ENCODE measurements at places on chromosomes 11 and 22. TPM values are rescaled to one million over a fixed set of nuclear protein-coding genes. Genes with fewer than 3 reads are reported as not detected.

- no peak for DNase-seq
- H3K36me3 ChIP-seq, result no peaks in the 10 kb centered on the region
- no peaks in the 10 kb centered on the region for H3K4me1 ChIP-seq
- 0 out of 2 replicates have a peak, but pooled peaks cover 2% of the 10 kb centered on the region for H3K27me3 ChIP-seq
Observed at GRCh38 chr11:117771197-117771596, 25.8 kb downstream of the DSCAML1 start.

DNA sequence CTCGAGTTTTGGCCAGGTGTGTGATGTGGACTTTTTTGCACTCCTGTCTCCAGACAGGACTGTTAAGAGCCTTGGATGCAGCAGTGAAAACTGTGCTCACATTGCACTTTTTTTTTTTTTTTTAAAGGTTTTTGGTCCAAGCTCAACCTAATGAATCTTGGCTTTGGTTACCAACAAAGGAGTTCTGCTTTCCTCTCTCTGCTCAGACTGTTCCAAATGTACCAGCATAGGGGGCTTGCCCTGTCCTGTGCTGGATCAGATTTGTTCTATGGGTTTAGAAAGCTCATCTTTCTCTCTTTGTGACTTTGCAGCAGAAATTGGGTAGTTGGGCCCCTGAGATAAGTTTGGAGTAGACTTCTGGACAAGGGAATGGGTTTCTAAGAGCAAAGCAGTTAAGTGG is 45.3 kb downstream of the POLD3 start:
- DNase-seq, result no peak
- no peak overlapping the region for H3K4me3 ChIP-seq
- H3K27me3 ChIP-seq, result no peaks in the 10 kb centered on the region
- no peaks in the 10 kb centered on the region for H3K4me1 ChIP-seq
- H3K27ac ChIP-seq, result no peak overlapping the region

DNA sequence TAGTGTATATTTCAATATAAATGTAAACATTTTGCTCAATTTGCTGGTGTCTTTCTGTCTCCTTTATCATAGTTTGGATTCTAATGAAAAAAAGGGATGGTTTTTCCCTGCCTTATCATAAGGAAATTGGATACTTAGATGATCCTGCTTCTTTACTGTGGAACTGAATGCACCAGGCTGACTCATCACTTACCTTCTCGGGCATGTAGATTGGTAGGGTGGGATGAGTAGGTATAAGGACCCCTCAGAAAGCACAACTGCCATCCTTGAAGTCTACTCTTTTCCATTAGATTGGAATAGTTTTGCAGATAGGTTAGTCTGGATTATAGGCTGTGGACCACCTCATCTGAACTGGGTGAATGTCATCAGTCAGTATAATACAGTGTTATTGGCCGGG is 7.5 kb upstream of the SIDT2 start:
- H3K27ac ChIP-seq, result no peak overlapping the region
- no peak overlapping the region for H3K4me3 ChIP-seq
- H3K27me3 ChIP-seq, result no peaks in the 10 kb centered on the region

- H3K27ac ChIP-seq, result no peak overlapping the region
- H3K4me1 ChIP-seq, result peaks cover 23% of the 10 kb centered on the region
- DNase-seq, result no peak
- H3K36me3 ChIP-seq, result no peaks in the 10 kb centered on the region
- H3K4me3 ChIP-seq, result no peak overlapping the region
Observed at GRCh38 chr22:37998543-37998942, 14.2 kb upstream of the SOX10 start.

DNA sequence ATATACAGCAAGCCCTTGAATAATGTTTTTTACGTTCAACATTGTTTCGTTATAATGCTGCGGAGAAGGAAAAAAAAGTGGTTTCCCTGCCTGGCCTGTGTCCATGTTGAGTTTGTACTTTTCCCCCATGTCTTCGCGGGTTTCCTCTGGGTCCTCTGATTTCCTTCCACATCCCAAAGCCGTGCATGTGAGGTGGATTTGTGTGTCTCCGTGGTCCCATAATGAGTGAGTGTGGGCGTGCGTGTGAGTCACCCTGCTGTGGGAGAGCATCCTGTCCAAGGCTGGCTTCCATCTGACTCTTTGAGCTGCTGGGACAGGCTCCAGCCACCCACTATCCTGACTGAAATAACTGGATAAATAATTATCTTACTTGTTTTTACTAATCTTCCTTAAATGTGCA is 29.6 kb upstream of the SNX19 start:
- no peak for DNase-seq
- H3K4me1 ChIP-seq, result no peaks in the 10 kb centered on the region

- H3K27me3 ChIP-seq, result 0 out of 2 replicates have a peak, but pooled peaks cover 6% of the 10 kb centered on the region
- H3K4me3 ChIP-seq, result no peak overlapping the region
- H3K36me3 ChIP-seq, result no peaks in the 10 kb centered on the region
- H3K27ac ChIP-seq, result no peak overlapping the region
- no peak for DNase-seq
Observed at GRCh38 chr11:72123117-72123653, 10.7 kb upstream of the ANAPC15 start.

GRCh38 chr22:29167032-29167911 is 38.4 kb upstream of the EMID1 start:
- DNase-seq, result no peak
- no peaks in the 10 kb centered on the region for H3K27me3 ChIP-seq
- H3K4me1 ChIP-seq, result no peaks in the 10 kb centered on the region
- H3K27ac ChIP-seq, result no peak overlapping the region
- no peaks in the 10 kb centered on the region for H3K36me3 ChIP-seq

- no peak overlapping the region for H3K4me3 ChIP-seq
- H3K4me1 ChIP-seq, result no peaks in the 10 kb centered on the region
- no peaks in the 10 kb centered on the region for H3K27me3 ChIP-seq
- no peak overlapping the region for H3K27ac ChIP-seq
- H3K36me3 ChIP-seq, result no peaks in the 10 kb centered on the region
Observed at GRCh38 chr22:47593291-47593690, 830.8 kb downstream of the TBC1D22A start.

The E2F8 gene
- total RNA-seq, result 11.5 TPM
